ENCODE measurements at places on chromosomes 4 and X. TPM values are rescaled to one million over a fixed set of nuclear protein-coding genes. Genes with fewer than 3 reads are reported as not detected.

DNA sequence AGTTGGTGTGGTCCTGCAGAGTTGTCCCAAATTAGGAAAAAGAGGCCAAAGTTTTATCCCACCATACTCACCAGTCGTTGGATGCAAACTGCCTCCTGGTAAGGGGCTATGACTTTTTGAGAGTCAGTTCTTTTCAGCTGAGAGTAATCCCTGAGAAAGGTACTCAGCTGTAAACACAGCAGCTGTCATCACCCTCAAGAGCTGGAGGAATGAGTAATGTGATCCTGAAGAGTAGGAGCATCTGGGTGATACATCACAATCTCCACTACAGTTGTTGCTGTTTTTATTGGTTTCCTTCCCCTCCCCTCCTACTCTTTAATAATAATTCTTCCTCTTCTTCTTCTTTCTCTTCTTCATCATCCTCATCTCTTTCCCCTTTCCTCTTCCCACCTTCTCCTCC, 5.7 kb downstream of the MAGEE1 start:
- H3K4me3 ChIP-seq: no peak overlapping the region
- no peak for DNase-seq
- no peaks in the 10 kb centered on the region for H3K36me3 ChIP-seq
- no peaks in the 10 kb centered on the region for H3K27me3 ChIP-seq
- no peaks in the 10 kb centered on the region for H3K4me1 ChIP-seq
- no peak overlapping the region for H3K27ac ChIP-seq

GRCh38 chrX:10124506-10125247, 32.1 kb upstream of the CLCN4 start:
- DNase-seq: no peak
- H3K36me3 ChIP-seq: peaks cover 8% of the 10 kb centered on the region
- H3K27ac ChIP-seq: no peak overlapping the region
- no peaks in the 10 kb centered on the region for H3K27me3 ChIP-seq
- no peaks in the 10 kb centered on the region for H3K4me1 ChIP-seq

HNRNPDL gene
- 189 TPM for total RNA-seq

DNA sequence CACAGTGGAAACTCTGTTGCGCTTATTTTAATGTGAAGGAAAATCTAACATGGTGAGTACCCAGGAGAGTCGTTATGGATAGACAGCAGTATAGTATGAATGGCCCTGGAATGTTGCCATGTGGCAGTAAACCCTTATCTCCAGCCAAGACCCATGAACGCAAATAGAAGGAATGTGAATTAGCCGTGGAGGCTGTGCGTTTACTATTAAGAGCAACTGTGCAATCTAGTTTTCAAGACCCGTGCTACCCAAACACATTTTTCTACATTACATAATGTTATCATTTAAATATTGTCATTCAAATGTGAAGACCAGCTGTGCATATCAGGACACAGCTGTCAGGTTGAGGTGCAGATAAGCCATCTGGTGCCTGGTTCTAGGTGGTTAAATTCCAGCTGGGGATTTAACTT, 13.3 kb upstream of the AGA start:
- no peak overlapping the region for H3K27ac ChIP-seq
- no peaks in the 10 kb centered on the region for H3K36me3 ChIP-seq
- H3K4me1 ChIP-seq: peaks cover 8% of the 10 kb centered on the region
- no peak for DNase-seq
- H3K27me3 ChIP-seq: no peaks in the 10 kb centered on the region

DNA sequence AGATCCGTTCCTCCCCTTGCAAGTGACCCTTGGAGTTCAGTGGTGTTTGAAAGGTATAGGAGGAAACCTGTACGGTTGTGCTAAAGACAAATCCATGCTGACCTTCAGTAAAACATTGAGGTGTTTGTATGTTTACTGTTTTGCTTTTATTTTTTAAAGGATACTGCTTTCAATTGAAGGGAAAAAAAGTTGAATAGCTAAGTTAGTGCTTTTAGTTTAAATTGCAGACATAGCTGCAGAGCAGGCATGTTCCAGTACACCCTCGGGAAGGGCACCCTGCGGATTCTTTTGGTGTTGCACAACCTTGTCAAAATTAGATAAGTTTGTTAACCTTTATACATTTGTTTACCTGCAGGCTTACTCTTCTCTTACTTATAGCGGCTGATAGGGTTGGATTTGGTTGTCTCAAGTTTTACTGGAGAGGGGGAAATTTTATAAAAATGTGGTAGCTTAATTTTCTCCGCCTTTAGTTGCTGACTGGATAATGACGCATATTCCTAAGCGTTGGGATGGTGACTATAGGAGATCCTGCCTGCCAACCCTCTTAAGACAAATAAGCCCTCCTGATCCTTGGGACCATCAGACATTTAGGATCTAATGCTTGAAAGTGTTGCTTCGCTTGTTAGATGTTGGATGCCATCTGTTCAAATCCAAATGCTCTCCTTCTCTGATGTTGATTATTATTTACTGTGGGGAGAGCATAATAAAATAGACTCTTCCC, 2.0 kb downstream of the RAPGEF2 start:
- peak overlapping the region; percentile 79 for H3K4me3 ChIP-seq
- no peaks in the 10 kb centered on the region for H3K36me3 ChIP-seq
- H3K27ac ChIP-seq: peak overlapping the region; percentile 76

DNA sequence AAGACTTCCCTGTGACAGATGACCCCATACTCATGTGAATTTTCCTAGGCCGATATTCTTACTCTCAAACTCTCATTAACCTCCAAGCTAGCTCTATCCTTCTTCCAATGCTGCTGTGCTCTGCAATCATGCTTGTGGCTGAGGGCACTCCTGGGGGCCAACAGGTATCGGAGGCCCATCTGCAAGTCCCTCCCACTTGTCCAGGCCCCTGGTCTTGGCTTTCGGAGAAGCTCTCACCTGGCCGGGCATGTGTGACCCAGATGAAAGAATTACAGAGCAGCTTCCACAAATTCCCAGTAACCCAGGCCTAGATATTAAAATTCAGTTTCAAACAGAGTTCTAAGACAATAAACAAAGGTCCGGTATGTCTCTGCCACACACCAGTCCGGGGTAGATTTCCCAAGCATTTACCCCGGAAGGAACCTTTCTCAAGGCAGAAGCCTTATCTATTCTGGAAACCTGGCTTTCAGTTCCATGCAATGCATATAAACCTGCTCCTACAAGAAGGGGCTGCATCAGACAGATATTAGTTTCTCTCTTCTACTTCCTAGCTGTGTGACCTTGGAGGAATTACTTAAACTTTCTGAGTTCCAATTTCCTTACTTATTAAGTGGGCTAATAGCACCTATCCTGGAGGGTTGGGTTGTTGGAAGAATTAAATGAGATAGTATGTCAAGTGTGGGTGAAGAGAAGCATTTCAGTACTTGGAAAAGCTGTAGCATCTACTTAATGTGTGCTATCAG, 270.8 kb downstream of the PTTG2 start:
- H3K4me3 ChIP-seq: no peak overlapping the region
- peaks cover 23% of the 10 kb centered on the region for H3K4me1 ChIP-seq
- H3K36me3 ChIP-seq: no peaks in the 10 kb centered on the region

VCX3B gene
- total RNA-seq: not detected

ABCG2 gene
- 13.4 TPM for total RNA-seq

DNA sequence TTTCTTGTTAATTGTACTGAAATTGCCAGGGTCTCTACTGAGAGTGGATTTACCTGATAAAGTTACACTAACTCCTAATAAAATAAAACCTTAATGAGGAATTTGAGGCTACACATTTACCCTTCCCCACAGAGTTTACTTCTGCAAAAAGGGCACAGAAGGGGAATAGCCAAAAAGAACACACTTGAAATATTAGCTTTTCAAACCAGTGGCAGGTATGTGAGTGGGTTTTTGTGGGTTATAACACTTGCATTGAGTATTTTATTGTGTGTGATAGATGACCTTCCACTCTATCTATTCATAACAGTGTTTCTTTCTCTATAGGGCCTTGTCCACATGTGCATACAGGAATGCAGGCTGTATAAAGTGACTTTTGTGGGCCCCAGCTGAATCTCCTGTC, 5.0 kb upstream of the GPR174 start:
- no peaks in the 10 kb centered on the region for H3K36me3 ChIP-seq
- H3K4me3 ChIP-seq: no peak overlapping the region
- DNase-seq: no peak
- no peaks in the 10 kb centered on the region for H3K27me3 ChIP-seq
- no peaks in the 10 kb centered on the region for H3K4me1 ChIP-seq
- H3K27ac ChIP-seq: no peak overlapping the region

GRCh38 chr4:105709081-105709450, 482 bp downstream of the GSTCD start:
- no peaks in the 10 kb centered on the region for H3K27me3 ChIP-seq
- DNase-seq: no peak
- H3K4me1 ChIP-seq: peaks cover 21% of the 10 kb centered on the region
- no peaks in the 10 kb centered on the region for H3K36me3 ChIP-seq
